ENCODE measurements at places on chromosomes 2 and 18.

GRCh38 chr2:120966510-120967254 lies 231.0 kb downstream of the GLI2 start:
- no peak for DNase-seq

DNA sequence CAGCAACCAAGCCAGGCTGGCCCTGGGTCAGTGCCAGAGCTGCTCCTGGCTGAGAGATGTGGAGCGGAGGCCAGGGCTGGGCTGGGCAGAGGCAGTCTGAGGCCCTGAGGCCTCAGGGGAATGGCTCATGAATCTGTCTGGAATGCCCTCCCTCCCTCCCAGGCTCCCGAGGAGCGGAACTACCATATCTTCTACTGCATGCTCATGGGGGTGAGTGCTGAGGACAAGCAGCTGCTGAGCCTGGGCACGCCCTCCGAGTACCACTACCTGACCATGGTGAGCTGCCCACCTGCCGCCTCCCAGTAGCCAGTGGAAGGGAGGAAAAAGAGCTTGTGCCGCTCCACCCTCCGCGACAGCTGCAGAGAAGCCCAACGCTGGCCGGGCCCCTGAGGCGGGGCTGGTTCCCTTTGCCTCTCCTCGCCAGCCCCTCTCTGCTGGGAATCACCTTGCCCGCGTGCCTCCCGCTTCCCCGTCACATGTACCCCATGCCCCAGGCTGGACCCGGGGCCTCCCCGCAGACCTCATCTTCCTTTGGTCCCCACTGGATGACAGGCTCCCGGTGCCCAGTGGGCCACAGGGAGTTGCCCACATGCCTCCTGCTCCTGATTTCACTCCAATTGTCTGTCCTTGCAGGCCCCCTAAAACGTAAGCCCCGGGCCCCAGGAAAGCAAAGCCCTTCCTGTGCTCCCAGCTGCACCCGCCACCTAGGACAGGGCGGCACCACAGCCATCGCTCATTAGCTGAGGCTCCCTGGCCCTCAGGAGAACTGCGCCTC lies 41.1 kb downstream of the MYO7B start:
- DNase-seq = peak; percentile 48

GRCh38 chr2:100104718-100105677 lies 37.4 kb downstream of the AFF3 start:
- DNase-seq = no peak

DNA sequence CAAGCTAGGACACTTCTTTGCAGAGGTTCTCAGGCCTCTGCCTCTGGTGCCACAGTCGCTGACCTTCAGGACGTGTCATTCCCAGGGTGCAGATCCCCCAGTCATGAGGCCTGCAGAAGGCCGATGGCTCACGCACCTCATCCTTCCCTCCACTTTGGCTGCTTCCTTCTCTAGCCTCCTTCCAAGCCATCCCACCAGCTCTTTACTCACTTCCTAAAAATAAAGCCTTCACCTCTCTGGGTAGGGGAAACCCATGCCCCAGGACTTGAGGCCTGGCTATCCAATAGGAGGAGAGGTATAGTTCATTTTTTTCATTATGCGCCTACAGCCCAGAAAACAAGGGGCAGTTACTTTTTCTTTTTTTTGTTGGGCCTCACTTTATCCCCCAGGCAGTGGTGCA lies 91.4 kb downstream of the B3GNT2 start:
- DNase-seq = no peak

- DNase-seq = no peak
Measured at GRCh38 chr2:26161926-26162325, 11.0 kb upstream of the GAREM2 start.

GRCh38 chr2:42959234-42960001 lies 167.0 kb upstream of the HAAO start:
- DNase-seq = no peak

DNA sequence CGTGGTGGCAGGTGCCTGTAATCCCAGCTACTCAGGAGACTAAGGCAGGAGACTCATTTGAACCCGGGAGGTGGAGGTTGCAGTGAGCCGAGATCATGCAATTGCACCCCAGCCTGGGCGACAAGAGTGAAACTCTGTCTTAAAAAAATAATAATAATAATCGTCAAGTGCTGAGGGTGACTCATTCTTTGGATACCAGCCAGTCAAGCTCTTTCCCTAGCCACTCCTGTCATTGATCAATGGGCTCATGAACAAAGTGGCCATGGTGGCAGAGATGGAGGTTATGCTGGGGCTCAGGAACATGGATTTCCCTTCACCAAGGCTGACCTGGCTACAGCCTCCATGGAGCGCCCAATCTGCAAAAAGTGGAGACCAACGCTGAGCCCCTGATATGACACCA lies 94.5 kb upstream of the HAAO start:
- DNase-seq = no peak

- DNase-seq = no peak
Measured at GRCh38 chr2:152411154-152411553, 76.2 kb downstream of the FMNL2 start.

DNA sequence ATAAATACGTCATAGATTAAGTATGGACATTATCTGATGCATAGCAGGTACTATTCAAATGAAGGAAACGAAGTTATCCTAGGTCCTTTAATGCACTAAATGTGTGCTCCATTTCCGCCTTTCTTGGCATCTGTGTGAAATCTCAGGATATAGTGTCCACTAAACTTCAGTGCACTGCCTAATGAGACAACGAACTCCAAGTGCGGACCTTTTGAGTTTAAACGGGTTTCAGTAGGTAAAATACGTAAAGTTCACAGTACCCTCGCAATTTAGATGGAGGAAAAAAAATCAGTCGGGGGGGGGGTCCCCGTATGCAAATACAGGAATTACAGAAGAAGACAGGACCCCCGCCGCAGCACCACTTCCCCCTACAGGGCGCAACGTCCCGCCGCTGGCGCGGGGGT lies 729 bp upstream of the REL start:
- no peak for DNase-seq

- no peak for DNase-seq
Measured at GRCh38 chr2:84865181-84865783, 15.6 kb downstream of the TRABD2A start.

- DNase-seq = no peak
Measured at GRCh38 chr2:102256874-102257462, 54.4 kb upstream of the IL1RL1 start.

- no peak for DNase-seq
Measured at GRCh38 chr2:54586062-54586461, 129.9 kb downstream of the SPTBN1 start.
